Smooth muscle cell of the brain vasculature (primary cell): ENCODE measurements at places on chromosomes 13 and 19.

GRCh38 chr19:13002166-13002898 lies 7.1 kb downstream of the NFIX start:
- DNase-seq: no peak

GRCh38 chr19:49746206-49746958 lies 16.7 kb downstream of the TSKS start:
- DNase-seq: no peak

DNA sequence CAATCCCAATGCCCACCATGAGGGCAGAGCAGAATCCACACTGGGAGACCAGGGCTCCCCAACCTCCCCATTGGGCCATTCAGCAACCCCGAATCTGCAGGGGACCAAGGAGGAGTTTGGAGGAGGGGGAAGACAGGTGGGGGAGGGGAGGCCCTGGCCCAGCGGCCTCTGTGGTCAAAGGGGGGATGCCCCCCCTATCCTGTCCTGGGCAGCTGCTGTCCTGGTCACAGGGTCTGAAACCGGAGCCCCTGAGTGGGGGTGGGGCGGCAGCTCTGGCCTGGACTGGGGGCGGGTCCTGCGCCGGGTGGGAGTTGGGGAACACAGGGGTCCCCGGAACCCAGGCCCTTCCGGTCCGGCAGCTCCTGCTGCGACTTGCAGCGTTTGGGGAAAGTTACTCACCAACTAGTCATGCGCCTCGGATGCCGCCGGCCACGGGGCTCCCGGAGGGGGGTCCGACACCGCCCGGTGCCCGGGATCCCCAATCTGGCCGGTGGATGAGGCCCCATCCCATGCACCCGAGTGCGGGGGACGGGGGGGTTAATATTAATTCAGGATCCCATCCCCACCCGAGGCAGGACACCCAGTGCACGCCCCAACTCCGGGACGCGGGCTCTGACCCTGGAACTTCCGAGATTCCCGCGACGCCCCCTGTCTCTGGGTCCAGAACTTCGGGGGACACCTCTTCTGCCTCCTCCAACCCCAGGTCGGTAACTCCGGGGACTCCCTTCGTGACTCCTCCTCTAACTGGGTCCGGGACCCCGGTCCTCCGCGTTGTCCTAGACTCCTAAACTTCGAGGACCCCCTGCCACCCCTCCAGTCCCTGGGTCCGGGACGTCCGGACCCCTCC lies 872 bp downstream of the HOMER3 start:
- DNase-seq: no peak

- DNase-seq: no peak
Observed at GRCh38 chr19:11581740-11582139, 4.3 kb upstream of the ACP5 start.
